Stimulated activated CD8-positive, alpha-beta memory T cell treated with anti-CD3 and anti-CD28 coated beads, Interleukin-4, amount 100 ng/mL, for 1 hour (primary cell): ENCODE measurements at places on chromosomes 7 and 10.
A peak's percentile ranks its signal among the peaks of the same experiment; 100 is the strongest.

DNA sequence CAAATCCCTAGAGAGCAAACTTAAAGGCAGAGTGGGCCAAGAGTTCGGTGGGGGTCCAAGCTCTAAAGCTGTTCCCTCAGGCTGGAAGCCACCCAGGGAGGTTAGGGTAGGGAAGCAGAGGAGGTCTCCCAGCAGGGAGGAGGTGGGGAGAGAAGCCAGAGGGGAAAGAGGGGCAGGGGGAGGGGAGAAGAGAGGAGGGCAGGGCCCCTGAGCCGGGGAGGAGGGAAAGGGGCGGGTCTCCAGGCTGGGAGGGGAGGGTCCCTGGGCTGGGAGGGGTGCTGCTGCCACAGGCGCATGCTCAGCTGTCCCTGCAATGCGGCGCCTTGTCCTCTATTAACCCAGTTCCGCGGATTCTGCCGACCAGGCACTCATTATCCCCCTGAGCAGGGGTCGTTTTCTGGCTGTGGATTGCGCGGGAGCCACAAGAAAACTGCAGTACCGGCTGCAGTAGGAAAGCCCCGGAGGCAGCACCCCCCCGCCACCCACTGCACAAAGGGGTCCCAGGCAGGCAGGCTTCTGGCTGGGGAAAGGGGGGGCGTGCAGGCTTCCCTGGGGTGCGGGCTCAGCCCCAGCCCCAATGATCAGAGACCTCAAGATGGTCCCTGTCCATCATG, 49.3 kb downstream of the CAMK2B start:
- DNase-seq = no peak

DNA sequence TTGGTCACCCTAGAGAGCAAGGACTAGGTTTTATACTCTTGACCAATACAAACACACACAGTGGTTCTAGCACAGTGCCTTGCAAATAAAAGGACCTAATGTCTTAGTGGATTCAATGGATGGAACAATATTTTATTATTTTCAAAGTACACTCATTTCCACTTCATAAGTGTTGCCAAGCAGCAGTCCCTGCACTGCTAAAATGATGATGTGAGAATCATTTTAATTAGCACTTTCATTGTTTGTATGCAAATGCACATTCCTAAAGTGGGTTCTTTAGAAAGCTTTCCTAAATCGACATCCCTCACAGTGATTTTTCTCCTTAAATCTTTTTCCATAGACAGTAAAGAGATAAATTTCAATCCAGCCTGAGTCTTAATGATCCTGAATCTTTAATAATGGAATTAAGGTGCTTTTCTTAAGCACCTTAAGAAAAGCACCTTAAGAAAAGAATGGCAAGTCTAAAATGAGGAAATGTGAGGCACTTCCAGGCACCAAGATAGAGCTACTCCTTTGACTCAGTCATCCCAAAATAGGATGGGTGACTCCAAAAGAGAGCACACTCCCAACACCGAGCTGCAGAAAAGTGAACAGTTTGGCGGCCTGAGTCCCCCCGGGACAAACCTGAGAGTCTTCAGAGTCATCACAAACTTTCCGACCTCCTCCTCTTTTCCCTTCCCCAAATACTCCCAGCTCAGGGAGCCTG, 84.5 kb downstream of the SORBS1 start:
- no peak for DNase-seq

DNA sequence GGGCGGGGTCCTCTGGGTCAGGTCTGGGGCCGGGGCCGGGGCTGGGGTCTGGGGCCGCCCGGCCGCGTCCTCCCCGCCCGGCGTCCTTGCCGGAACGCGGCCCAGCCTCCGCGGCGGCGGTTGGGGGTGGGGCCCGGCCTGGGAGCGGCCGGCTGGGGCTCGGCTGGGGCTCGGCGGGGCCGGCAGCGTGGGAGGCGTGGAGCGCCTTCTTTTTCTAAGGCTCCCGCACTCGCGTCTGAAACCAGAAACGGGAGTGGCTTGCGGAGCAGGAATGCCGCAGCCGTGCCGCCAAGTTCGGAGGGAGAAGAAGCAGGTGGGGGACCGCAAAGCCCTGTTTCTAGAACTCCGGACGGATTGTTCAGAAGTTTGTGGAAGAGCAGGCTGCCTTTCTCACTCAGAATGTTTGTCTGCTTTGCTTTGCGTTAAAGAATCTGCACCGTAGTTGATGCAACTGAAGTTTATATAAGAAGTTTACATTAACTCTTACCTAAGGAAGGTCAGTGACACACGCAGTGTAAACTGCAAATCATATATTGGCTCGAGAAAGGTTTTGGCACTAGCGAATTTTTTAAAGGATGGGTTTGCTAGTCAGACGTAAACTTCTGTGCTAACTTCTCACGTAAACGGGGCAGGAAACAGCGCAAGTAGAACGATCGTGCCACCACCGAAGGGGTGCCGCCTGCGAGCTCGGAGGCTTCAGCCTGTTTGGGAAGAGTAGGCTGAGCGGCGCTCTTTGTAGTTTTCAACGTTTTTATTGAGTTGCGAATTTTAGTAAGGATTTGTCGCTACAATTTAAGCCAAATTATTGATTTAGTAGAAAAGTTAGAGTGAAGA, 729 bp downstream of the DNAJB6 start:
- peak; percentile 24 for DNase-seq

- no peak for DNase-seq
Measured at GRCh38 chr10:48241332-48241731, 33.2 kb downstream of the FRMPD2 start.

- DNase-seq = no peak
Measured at GRCh38 chr10:120732643-120733313, 118.4 kb upstream of the WDR11 start.

DNA sequence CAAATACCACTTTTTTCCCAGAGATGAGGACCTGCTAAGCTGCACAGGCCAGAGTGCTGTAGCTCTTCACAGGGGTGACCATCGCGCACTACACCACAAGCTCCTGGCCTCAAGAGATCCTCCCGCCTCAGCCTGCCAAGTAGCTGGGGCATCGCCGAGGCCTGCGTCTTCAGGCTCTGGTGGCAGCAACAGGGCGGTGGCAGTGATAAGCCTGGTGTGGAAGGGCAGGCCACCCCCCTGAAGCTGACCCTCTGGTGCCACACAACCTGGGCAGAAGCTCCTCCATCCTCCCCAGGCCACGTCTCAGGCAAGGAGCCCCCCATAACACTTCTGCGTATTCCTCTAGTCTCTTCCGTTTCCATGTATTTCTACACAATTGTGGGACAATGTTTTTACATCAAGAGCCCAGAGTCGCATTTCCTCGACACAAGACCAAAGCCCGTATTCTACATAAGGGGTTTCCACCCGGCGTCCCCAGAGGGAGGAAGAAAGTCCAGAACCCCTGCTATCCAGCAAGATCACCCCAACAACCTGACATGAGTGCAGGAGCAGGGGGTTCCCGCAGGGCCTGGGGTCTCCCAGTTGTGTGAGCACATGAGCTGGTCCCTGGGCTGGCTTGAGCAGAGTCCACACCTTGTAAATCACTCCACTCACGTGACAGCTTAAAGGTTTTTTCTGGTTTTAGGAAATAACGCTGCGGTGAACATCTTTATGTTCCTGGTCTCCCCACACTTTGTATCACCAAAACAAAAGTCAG, 37.6 kb upstream of the NCAPG2 start:
- DNase-seq = no peak

- no peak for DNase-seq
Measured at GRCh38 chr10:44172883-44173607, 211.9 kb downstream of the CXCL12 start.

- DNase-seq = no peak
Measured at GRCh38 chr7:80165177-80165576, 30.5 kb downstream of the GNAI1 start.

DNA sequence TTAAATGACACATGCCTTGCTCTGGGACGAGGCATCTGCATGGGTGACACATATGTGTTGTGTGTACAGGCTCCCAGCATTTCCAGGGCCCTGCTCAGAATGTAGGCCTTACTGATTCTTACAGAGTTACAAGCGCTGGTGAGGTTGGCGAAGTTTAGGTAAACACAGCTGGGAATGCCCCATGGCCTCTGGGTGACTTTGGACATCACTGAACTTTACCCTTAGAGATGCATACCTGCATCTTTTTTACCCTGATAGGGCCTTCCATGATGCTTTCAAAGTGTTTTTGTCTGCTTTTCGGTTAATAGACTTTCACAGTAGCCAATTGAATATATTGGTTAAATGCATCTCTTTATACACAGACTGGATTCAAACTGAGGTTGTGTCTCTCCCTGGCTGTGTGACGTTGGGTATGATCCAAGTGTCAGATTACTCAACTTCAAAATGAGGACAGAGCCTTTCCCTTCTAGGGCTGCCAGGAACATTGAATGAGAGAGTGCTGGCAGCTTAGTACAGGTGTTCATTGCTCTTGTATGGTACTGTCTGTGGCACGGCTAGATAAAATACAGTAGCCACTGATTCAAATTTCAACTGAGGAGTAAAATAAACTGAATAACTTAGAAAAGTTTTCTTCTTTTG, 29.5 kb downstream of the EGFR start:
- DNase-seq = no peak

DNA sequence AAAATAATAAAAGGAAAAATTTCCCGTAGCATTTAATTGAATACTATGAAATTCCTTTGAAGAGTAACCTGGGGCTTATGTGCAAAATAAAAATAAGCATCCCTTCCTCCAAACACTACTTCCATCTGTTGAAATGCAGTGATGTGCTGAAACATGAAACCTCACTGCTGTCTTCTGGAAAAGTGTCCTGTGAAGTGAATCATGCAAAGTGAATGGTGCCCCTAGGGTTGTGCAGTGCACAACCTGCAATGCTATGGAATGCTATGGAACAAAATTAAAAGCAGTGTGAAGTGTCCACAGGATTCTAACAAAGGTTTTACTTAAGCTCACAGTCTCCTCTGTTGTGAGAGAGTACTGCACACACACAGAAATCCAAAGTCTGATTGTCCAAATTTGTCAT, 480.9 kb downstream of the ETV1 start:
- DNase-seq = no peak

GRCh38 chr10:76408646-76409045, 977.2 kb downstream of the LRMDA start:
- DNase-seq = no peak

GRCh38 chr7:16071246-16071857, 350.0 kb downstream of the CRPPA start:
- no peak for DNase-seq

DNA sequence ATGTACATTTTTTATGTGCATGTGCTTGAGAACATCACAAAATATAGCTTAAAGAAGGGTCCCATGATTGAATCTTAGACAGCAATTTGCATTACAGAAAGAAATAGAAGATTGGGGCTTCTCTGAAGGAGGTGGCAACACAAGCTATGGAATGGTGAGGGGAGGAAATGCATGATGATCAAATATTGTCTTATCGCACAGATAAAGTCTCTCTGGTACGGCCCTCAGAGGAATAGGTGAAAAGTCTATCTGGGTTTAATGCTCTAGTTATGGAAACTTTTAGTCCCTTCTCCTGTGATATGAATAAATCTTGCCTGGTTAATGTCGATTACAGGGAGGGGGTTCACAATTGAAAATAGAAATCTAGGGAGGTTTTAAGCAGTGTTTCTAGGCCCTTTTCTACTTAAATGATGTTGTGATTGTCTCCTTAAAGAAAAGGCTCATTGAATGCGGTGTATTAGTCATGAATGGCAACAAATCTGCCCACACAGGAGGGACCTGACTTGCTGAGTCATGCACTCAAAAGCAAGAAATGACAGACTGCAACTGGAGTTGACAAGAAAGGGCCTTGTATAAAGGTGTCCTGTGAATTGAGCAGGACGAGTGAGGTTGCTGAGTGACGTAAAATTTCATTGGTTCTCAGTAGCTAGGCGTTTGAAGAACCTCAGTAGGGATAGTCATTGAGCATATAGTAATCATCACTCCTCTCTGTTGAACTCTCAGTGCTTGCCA, 133.4 kb upstream of the CSTF2T start:
- DNase-seq = no peak

DNA sequence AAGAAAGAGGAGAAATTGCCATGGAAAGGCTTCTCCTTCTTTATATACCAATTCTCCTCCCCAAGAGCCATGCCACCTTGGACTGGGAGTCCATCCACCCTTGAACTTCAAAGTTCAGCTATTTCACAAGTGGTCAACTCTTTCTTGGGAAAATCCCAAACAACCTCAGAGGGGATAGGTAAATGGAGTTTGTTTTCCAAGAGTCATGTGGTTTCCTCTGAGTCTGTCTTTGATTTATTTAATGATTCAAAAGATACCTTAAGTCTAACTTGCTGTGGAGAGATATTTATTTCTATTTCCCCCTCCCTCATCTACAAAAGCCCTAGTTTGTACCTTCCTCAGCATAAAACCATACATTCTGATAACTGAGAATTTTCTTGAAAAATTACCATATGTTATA, 758.6 kb upstream of the IGFBP3 start:
- DNase-seq = no peak

DNA sequence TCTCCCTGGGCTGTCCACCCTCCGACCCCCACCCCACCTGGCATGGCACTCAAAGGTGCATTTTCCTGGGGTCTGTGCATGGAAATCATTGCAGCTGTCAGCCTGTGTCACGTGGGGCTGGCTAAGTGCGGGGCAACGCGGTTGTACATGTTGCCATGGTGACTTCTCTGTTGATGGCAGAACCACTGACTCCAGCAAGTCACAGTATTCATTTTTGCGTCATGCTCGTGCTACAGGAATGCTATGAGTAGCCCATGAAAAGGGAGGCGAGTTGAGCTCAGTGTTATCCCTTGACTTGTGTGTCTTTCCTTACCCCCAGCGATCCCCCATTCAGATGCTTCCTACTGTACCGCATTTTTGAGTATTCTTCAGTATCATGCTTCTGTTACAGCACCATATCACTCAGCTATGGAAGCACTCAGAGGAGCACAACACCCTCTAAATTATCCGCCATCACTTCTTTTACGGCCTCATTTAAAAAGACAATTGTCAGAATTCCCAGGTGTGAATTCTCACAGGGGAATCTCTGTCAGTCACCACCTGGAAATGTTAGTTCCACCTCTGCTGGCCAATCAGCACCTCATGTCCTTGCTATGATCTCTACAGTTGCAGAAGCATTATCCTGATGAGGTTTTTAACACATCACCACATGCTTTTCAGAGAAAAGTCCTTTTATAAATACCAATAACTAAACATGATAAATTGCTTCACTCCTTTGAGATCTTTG, 194.4 kb upstream of the C7orf33 start:
- no peak for DNase-seq

- DNase-seq = no peak
Measured at GRCh38 chr7:101248276-101248675, 3.4 kb upstream of the FIS1 start.

DNA sequence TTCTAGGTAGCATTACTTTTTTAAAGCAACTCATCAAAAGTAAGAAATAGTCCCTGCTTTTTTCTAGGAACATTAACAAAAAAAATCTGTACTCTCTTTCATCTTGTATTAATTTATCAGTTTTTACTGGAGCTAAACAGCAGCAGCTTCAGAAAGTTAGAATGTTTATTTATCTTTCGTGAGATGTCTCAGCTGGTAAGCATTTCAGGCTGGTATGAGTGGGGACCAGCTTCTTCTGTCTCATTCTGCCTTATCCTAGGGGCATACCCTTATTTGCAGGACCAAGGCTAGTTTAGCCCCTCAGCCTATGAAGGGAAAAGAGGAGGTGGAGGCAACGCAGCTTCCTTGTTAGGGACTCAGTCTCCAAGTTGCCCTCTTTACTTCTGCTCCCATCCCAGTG, 35.1 kb downstream of the LANCL2 start:
- DNase-seq = no peak
